Stimulated activated CD8-positive, alpha-beta memory T cell treated with anti-CD3 and anti-CD28 coated beads, Interleukin-15, amount 100 ng/mL, for 4 hours (primary cell): ENCODE measurements at places on chromosomes 11 and 22.

- DNase-seq = no peak
Observed at GRCh38 chr11:76591416-76591815, 79.1 kb downstream of the LRRC32 start.

DNA sequence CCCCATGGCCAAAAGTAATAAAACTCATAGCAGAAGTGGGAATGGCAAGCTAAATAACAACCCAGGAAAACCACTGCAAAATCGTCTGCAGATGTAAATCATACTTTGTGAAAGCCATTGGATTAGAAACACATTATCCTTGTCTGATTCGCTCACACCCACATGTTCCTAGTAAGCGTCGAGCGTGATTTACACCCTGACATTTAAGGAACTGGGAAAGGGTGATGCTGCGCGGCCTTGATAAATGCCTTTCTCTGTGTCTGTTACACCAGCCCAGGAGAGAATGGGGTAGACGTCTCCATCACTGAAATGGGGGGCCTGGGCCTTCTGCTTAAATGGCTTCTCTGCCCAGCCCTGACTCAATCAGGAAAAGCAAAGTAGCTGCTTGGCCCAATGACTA is 162.7 kb downstream of the NTM start:
- no peak for DNase-seq

- DNase-seq = no peak
Observed at GRCh38 chr22:29450222-29450621, 11.8 kb downstream of the RFPL1 start.

DNA sequence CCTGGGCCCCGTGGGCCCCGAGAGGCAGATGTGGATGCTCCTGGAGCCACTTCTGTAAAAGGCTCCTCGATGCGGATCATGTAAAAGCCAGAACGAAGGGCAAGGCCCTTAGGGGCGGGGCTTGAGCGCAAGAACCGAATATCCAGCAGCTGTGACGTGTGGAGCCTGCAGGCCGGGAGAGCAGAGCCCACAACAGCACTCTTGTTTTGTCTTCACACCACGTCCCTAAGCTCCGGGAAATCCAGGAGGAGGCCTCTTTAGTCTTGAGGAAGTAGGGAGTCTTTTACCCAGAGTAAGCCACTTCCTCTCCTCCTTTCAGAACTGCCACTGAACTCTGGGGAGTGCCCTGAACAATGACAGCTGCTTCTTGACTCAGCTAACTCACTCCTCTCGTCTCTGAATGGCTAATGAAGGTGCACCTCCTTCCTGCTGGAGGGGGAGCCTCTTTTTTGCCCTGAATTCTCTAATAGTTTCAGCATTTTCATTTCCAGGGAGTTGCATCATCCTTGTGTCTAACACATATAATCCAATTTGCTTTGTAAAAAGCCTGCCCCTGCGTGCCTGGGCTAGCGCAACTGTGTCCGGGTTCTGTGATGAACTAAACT is 12.5 kb downstream of the L3MBTL2 start:
- DNase-seq = no peak

GRCh38 chr22:23862103-23862502 is 4.4 kb downstream of the SLC2A11 start:
- no peak for DNase-seq

DNA sequence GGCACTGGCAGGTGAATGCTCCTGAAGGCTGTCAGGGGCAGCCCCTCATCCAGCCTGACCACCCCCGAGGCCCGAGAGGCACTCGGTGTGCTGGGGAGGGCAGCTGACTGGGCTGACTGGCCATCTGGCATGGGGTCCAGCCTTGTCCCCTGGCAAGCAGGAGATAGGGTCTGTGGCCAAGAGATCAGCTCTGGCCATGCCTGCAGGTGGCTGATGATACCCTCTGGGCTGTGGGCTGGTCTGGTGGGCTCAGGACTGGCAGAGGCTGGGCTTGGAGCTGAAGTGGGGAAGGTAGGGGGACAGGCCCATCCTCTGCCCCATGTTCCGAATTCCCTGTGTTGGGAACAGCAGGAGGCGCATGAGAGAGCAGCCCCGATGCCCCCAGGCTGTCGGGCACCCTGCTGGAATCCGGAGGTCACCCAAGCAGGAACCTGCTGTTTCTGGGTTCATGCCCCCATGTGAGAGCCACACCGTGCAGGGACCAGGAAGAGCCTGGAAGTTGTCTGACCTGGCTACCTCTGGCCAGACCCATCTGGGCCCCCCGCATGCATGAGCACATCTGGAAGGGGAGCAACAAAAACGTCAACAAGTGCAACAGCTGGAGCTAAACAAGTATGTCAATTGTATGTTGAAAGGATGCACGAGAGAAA is 527.0 kb downstream of the TBC1D22A start:
- no peak for DNase-seq

DNA sequence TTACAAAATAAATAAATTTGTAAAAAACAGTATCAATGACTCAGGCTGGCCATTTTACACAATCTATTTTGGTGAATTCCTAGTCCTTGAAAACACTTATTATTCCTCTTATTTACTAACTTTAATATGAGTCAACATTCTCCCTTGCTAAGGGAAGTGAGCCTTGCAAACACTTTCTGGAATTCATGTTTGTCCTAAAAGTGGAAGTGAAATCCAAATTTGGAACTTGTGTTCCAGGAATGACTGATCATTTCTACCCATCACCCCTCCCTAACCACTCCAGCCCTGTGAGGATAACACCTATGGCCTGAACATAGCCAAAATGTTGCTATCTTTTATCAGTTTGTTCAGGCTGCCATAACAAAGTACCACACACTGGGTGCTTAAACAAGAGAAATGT is 83.1 kb downstream of the OR5AK2 start:
- DNase-seq = no peak

GRCh38 chr11:32026766-32027165 is 64.1 kb upstream of the RCN1 start:
- DNase-seq = no peak

- no peak for DNase-seq
Observed at GRCh38 chr22:31127181-31127772, 4.5 kb downstream of the INPP5J start.

DNA sequence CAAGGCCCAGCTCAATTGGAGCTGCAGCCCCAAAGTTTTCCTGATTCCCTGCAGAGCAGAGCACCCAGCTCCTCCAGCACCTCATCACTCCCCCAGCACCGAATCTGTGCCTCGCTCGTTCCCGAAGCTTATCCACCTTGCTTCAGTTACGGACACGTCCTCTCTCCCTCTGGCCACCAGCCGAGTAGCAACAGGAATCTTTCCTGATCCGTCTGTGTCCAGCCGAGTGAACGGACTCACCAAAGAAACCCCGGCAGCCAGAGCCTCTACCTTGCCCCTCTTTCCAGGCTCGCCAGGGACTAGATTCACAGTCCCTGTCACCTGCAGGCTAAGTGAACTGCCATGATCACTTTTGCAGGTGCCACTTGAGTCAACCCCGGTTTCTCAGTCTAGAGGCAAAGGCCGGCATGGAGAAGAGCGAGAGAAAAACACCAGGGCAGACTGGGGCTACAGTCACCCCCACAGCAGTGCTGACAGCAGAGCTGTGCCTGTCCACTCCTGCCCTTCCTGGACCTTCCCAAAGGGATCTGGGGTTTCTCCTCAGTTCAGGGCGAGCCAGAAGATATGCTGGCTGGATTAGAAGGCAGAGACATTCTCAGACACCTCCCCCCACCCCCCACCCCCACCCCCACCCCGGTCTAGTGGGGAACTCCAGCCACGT is 32.3 kb downstream of the BID start:
- no peak for DNase-seq

GRCh38 chr11:81484196-81484595 is 1249.5 kb downstream of the FAM181B start:
- no peak for DNase-seq

DNA sequence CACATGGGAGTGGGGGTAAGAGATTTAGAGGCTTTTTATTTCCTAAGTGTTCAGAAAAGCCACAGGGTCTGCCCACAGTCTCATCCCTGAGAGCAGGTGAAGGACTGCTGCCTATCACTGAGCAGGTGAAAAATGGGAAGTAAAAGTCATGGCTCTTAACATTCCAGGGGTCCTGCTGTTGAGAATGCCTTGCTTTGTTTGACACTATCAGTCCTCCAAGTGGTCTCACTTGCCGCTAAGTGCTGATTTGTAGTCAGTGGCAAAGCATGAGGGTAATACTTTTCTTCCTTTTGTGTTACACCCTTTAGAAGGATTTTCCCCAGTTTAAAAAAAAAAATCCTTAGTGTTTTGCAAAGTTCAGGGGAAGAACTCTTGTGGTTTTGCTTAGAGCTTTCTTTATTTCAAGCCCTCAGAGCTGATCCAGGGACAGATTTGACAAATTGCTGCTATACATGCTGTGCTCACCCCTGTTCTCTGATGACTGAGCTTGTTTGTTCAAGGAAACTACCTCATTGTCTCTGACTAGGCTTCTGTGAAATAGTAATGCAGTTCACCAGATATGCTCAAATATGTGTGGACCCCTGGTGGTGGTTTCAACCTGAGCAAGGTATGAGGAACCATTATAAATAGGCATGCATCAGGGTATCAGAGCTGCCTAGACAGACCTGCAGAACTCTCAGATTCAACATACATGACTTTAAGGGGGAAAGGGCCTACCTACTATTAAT is 141.0 kb downstream of the ARHGAP42 start:
- no peak for DNase-seq

DNA sequence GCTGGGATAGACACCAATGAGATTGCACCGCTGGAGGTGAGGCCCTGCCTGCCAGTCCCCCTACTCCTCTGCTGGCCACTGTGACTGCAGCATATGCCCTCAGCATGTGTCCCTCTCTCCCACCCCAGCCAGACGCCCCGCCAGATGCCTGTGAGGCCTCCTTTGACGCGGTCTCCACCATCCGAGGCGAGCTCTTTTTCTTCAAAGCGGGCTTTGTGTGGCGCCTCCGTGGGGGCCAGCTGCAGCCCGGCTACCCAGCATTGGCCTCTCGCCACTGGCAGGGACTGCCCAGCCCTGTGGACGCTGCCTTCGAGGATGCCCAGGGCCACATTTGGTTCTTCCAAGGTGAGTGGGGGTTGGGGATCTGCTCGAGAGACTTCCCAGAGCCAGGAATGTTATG is 5.7 kb upstream of the SMARCB1 start:
- no peak for DNase-seq

GRCh38 chr11:12506404-12506921 is 129.1 kb downstream of the PARVA start:
- DNase-seq = no peak

GRCh38 chr22:38017939-38018885 is 33.9 kb upstream of the SOX10 start:
- DNase-seq = no peak

DNA sequence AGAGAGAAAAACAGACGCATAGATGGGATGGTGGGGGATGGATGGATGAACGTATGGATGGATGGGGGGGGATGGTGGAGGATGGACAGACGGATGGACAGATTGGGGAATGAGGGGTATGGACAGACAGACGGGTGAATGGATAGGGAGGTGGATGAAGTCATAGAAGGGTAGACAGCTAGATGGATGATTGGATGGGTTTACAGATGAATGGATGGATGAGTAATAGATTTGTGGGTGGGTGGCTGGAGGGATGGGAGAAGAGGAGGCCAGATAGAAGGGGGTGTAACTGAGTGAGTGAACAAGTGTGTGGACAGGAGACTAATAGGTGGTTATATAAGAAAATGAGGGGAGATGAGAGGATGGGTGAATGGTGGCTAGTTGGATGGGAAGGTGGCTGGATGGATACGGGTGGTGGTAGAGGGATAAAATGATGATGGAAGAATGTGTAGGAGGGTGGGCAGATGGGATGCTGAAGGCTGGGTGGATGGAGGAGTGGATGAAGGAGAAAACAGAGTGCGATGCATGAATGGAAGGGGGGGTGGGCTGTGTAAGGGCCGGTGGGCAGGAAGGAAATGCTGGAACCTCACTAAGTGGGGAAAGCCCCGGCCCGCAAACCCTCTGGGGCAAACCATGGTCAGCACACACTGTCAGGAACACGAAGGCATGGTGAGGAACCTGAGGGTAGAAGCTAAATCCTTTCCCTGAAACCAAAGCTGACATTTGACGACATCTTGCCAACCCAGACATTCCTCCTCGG is 21.6 kb downstream of the ARVCF start:
- no peak for DNase-seq

- DNase-seq = no peak
Observed at GRCh38 chr11:120108785-120109168, 29.1 kb downstream of the TRIM29 start.

DNA sequence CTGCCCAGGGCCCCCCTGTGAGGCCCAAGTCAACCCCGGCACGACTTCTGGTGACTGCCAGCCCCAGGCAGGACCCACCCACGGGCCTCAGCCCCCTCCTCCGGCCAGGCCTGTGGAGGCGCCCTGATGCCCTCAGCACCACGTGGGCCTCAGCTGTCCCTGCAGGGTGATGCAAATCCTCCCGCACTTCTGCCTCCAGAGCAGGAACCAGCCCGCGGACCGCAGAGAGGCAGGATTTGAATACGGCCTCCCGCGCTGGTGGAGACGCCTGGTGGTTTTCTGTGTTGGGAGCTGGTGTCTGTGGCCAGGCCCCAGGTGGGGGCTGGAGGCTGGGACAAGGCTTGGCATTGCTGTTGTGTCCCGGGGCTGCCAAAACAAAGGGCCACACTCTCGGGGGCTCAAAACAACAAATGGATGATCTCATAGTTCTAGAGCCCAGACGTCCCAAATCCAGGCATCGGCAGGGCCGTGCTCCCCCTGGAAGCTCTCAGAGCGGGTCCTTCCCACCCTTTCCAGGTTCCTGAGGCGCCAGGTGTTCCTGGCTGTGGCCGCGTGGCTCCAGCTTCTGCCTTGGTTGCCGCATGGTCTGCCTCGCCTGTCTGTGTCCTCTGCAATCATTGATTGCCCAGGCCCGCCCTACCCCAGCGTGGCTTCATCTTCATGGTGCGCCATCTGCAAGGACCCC is 19.4 kb downstream of the TRPM5 start:
- no peak for DNase-seq

DNA sequence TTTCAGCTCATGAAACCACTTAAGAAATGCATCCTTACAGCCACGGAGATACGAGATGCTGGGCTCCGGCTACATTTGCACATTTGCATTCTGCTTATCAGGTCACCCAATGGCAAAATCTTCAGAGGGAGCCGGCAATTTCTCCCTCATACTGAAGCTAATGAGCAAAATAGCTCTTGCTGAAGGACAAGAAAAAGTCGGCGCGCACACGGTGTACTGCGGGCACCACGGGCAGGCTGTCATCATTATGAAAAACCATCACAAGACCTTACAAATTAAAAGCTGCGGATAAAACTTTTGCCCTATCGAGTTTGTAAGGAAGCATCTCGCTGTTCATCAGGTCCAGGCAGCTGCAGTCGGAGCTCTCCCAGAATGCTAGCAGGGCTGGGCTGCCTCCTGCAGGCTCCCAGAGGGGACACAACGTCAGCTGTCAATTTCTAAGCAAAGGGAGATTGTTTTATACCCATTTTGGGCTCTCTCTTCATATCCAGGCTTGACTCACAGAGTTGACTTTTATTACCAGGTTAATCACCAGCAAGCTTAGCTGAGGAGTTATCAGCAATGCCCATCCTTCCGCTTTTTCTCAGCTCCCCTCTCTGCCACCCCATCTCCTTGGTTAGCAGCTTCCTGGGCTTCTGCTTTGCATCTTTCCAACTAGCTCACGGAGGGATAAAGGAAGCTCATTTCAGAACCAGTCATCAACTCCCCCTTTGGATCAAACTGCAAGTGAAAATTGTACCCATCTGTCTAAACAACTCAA is 375.1 kb downstream of the OPCML start:
- DNase-seq = no peak

- no peak for DNase-seq
Observed at GRCh38 chr22:48708558-48709245, 1119.0 kb downstream of the BRD1 start.
